Activated T-cell treated with anti-CD3 and anti-CD28 coated beads, Interleukin-2, amount 50 U/mL, for 48 hours (primary cell): ENCODE measurements at places on chromosomes 11 and 22.

- no peak for DNase-seq
Measured at GRCh38 chr11:11218629-11218986, 134.4 kb downstream of the CSNK2A3 start.

- DNase-seq = no peak
Measured at GRCh38 chr11:68881320-68881719, 22.3 kb downstream of the MRPL21 start.

- no peak for DNase-seq
Measured at GRCh38 chr22:18077087-18077638, 627 bp upstream of the PEX26 start.

- DNase-seq = no peak
Measured at GRCh38 chr22:30833322-30833721, 135.3 kb downstream of the MORC2 start.

- DNase-seq = no peak
Measured at GRCh38 chr11:75493626-75494025, 32.1 kb downstream of the GDPD5 start.

GRCh38 chr11:95592471-95592870 is 197.1 kb downstream of the FAM76B start:
- DNase-seq = no peak

DNA sequence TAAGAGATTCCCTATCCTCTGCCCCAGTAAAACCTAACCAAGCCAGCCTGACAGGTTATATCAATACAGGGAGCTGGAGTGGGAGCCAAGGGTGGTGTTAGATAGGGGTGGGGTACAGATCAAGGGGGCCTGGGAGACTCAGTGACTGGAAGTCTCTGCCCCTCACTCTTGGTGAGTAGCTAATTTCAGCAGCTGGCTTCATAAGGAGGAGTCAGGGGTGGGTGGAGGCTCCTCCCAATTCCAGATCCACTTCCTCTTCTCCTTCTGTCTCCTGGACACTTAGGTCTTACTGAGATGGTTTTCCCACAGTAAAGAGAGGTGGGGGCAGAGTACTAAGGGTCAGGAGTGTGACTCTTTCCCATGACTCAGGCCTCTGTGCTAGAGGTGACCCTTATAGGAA is 1.1 kb upstream of the VSIG2 start:
- no peak for DNase-seq

DNA sequence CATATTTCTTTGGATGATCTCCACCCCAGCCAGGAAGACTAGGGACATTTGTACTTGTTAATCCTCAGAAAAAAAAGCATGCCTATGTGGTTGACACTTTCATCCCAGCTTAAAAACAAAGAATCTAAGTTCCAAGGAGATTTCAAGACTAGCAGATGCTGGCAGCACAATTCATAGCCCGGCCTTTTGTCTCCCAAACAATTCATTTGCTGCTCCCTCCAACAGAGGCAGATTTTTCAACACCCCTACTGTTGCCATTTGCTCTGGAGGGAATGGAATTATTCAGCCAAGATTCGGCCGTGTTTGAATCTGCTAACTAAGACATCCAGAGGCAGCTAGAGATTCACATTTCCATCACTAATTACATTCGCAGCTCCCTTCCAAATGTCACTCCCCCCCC is 15.3 kb downstream of the P2RX3 start:
- no peak for DNase-seq

DNA sequence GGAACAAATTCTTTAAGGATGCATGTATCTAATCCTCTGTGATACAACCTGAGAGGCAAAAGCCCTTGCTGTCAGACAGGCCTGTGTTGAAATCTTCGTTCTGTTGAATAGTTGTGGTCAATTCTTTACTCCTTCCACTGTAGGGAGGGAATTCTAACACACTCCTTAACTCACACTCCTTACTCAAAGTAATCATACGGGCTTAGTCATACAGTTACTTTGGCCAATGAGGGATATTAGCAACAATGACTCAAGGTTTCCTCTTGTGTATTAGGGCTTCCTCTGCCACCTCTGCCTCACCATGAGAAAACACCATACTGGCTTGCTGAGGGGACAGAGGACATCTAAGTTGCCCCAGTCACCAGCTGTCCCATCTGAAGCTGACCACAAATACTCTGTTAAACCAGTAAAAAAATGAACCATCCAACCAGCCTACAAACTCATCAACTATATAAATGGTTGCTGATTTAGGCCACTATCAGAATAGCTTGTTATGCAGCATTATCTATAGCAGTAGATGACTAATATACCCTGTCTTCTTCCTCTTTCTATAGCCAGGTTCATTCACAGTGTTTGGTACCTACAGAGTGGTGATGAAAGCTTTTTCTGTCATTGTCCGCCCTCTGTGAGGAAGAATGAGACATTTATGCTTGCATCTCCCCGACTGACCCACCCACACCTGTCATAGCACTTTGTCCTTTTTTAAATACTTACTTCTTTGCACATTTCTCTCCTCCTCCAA is 322.8 kb upstream of the SYN3 start:
- DNase-seq = no peak

GRCh38 chr11:100182350-100182749 is 504.7 kb upstream of the ARHGAP42 start:
- DNase-seq = no peak

GRCh38 chr11:47289856-47290255 is 19.9 kb downstream of the MADD start:
- DNase-seq = no peak

- DNase-seq = no peak
Measured at GRCh38 chr22:21975273-21975672, 7.3 kb downstream of the TOP3B start.

- no peak for DNase-seq
Measured at GRCh38 chr11:57983191-57983590, 40.5 kb upstream of the OR9Q1 start.

- DNase-seq = no peak
Measured at GRCh38 chr11:133222425-133223330, 309.6 kb downstream of the OPCML start.

- DNase-seq = no peak
Measured at GRCh38 chr11:2675540-2675939, 24.3 kb downstream of the KCNQ1OT1 start.
